Fibroblast of pulmonary artery (primary cell): ENCODE measurements at places on chromosomes 16 and 17.

GRCh38 chr17:72273289-72274056 lies 152.7 kb downstream of the SOX9 start:
- DNase-seq, result no peak

- no peak for DNase-seq
Measured at GRCh38 chr16:78563905-78564304, 464.5 kb downstream of the WWOX start.

- no peak for DNase-seq
Measured at GRCh38 chr17:9212376-9213302, 191.3 kb downstream of the NTN1 start.

DNA sequence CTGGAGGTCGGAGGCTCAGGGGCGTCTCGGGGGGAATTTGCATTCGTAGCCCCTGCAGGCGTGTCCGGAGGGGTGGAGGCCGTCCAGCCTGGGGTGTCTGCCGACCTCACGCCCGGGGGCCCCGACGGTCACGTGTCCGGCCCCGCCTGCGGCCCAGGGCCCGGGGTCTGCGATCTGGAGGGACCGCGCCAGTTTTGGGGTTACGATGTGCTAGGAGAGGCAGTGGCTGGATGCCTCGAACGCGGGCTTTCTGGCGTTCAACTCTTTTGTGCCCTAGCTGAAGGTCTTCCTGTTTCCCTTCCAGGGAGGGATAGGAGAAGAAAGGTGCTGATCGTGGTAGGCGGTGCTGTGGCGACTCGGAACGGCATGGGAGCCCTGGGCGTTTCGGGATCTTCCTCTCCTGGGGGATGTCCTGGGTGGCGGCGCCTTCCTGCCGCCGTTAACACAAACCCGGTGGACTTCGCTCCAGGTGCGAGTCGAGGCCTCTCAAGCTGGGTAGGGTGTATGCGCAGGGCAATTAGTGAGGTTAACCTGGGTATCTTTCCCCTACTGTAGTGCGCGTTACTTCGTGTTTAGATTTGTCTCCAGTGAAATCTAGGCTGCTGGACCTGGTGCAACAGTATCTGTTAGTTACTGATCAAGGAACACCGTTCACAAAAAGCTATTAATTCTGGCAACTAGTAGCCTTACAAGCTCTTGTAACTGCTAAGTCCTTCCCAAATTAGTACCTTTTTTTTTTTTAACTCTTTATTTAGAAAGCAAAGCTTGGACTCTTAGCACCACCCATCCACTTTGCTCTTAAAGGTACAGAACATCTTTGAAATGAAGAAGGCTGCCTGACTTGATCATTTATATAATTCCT lies 1.3 kb downstream of the AKAP1 start:
- DNase-seq, result peak; percentile 12

DNA sequence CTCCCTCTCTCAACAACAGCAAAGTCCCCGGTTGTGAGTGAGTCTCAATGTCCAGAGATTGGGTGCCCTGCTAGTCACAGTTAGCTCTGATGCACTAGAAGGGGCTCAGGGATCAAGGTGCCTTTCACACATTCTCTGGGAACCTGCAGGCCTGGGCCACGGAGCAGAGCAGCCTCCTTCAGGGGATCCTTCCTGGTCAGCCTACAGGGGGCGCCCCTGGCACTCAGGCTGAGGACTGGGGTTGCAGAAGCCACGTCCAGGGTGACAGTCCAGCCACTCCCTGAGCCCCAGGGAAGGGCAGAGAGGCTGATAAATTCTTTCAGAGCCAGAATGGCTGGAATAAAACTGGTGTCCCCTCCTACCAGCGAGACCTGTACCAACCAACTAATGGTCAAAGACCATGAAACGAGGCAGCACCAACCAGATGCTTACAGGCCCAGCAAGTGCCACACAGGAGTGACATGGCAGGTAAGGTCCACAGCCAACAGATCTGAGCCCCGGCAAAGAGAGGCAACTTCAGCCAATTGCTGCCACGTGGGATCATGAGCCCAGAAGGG lies 43.5 kb downstream of the ST3GAL2 start:
- DNase-seq, result peak; percentile 50

GRCh38 chr16:1539720-1540555 lies 6.5 kb downstream of the TMEM204 start:
- DNase-seq, result no peak

- no peak for DNase-seq
Measured at GRCh38 chr16:79509211-79509631, 91.3 kb downstream of the MAF start.

DNA sequence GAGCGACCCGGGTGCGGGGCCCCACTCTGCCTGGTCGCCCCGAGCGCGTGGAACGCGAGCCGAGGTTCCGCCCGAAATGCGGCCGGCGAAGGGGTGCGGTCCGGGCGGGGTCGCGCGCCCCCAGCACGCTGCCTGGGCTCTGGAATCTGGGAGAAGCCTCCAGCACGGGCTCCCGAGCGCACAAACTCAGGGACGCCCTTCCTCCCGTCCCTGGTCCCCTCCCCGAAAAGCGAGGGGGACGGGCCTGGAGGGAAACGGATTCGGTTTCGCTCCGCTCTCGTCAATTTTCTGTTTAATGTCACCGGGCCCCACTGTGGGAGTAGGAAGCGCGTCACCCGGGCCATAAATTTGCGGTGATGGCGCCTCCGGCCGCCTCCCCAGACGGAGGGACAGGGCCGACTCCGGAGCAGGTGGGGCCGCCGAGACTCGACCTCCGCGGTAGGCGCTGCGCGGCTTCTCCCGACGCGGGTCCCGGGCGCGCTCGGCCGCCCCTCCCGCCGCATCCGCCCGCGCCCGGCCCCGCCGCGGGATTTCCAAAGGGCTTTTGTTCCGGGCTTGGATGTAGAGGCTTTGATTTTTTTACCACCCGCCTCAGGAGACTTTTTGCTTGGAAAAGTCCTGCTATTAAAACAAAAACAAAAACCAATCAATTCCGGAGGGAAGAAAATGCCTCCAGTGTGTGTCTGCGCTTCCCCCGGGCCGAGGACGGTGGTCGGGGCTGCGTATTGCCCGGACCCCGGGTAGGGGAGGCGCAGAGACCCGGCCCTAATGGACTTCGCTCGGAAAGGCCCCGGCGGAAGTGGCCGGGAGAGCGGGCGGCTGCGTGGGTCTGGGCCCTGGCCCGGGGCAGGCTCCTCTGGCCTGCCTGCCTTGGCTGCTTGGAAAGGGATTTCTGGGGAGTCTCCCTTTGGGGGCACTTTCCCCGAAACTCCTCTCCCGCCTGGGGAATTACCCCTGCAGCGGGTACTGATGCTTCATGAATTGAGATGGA lies 7.9 kb upstream of the BAHCC1 start:
- DNase-seq, result peak; percentile 63

DNA sequence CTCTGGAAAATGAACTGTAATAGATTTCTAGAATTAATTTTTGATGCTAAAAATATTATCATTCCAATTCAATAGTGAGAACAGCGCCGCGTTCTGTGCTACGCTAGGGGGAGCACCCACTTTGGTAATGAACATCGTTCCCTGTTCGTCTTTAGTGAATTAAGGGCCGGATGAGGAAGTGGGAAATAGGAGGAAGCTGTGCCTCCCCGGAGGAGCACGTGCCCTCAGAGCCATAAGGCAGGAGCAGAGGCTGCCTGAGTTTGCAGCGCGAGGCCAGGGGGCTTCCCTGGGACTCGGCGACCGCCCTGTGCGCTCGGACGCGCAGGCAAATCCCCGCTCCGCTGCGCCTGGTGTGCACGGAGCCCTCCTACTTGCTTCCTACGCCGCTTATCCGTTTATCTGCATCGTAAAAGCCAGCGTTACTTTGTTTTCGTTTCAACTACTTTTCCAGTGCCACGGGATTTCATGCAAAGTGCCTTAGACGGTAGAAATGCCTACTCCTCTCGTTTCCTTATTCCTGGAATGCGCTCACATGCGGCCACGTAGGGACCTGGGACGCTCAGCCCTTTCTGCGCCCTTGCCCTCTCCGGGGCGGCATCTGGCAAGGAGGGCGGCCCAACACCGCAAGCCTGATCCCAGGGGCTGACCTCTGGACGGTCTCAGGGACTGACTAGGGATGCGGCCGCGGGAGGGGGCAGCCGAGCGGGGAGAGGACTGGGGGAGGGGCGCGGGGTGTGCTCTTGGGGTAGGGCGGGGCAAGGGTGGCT lies 76.4 kb downstream of the KCNJ12 start:
- DNase-seq, result peak; percentile 79

DNA sequence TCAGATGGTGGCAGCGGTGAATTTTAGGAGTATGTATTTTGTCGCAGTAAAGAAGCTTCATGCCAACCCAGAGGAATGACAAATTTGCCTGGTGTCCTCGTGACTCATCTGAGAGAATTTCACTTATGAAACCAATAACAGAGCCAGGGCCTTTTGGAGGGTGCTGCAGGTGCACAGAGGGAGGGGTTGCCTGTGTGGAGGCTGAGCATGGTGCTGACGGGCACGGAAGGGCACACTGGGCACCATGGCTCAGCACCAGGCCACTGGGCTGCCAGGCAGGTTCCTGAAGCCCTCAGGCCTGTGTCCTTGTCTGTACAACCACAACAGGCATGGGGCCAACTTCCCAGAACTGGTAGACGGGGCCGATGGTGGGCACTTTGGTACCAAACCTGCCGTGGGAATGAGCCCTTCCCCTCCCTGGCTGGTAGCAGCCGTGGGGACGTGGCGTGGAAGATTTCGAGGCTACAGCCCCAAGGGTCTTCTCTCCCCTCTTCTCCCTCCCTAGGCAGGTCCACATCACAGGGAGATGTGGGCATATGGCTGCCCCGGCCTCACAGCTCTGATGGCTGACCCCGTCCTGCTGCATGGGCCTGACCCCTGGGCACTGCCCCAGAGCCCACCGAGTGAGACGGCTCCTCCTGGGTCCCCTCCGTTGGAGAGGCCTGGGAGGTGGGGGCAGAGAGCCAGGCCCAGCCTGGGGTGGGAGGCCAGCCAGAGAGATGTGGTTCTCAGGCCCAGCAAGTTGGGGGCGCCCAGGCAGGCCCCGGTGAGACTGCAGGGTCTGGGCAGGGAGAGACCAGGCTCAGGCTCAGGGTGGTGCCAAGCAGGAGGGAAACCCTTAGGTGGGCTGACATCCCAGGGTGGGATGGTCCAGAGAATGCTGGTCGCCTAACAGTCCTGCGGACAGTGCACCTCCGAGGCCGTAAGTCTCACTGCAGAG lies 30.2 kb upstream of the ZNF469 start:
- no peak for DNase-seq

DNA sequence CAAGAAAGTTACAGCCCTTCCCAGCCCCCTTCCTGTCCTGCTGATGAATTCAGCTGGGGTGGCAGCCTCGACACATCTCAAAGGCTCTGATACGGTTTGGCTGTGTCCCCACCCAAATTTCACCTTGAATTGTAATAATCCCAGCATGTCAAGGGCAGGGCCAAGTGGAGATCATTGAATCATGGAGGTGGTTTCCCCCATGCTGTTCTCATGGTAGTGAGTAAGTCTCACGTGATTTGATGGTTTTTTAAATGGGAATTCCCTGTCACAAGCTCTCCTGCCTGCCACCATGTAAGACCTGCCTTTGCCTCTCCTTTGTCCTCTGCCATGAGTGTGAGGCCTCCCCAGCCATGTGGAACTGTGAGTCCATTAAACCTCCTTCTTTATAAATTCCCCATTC lies 163.2 kb upstream of the FOXF1 start:
- DNase-seq, result no peak
